Fibroblast of villous mesenchyme (primary cell): ENCODE measurements at places on chromosomes 2 and 18.

DNA sequence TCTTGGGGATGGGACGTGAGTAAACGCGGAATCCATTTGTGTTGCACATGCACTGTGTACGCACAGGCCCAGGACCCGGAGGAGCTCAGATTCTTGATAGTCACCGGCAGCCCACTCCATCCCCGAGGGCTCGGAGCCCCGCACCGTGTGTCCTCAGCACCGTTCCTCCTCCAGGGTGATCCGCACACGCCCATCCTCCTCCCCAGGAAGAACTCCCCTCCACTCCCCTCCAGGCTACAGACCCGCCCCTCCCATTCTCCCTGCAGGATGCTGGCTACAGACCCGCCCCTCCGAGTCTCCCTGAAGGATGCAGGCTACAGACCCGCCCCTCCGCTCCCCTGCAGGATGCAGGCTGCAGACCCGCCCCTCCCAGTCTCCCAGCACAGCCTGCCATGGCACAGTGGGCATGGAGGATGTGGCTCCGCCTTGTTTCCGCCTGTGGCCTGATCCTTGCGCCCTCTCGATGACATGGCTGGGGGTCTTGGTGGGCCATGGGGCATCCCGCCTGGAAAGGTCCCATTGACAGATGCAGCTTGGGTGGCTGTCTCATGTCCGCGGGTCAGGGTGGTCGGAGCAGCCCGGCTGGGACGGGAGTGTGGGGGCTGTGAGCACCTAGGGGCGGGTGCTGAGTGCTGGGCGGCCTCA lies 14.1 kb downstream of the CTDP1 start:
- DNase-seq, result no peak

DNA sequence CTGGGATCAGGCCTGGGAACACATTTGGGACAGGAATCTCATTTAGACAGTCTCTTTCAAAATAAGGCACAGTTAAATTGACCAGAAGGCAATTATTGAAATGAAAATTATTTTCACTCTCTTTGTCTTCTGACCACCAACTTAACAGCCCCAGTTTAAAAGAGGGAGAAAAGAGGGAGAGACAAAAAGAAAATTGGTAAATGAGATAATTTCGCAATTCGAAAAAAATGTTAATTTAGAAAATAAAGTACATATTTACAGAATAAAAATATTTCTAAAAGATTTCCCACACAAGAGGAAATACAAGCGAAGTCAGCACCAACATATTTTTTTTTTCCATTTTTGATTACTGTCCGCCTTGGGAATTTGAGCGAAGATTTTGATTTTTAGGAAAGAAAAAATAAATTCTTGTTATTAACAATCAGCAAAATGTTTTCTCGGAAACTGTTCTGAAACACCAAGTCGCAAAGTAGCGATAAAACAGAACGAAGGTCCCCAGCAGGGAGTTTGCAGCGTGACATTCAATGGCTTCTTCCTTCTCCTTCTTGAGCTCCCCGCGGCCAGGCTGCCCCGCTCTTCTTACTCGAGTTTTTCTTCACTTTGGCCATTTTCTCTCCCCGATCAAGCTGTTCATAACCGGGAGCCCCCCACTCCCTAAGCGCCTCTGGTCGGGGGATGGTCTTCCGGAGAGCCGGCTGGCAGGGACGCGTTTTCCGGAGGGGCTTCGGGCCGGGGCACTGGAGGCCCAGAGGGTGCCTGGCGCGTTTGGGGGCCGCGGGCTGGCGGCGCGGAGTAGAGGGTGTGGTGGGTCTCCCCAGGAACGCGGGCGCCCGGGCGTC lies 5.0 kb downstream of the SP9 start:
- DNase-seq, result no peak

GRCh38 chr2:33764551-33764950 lies 165.5 kb upstream of the FAM98A start:
- DNase-seq, result no peak

GRCh38 chr18:12891561-12891960 lies 7.5 kb upstream of the PTPN2 start:
- DNase-seq, result no peak

DNA sequence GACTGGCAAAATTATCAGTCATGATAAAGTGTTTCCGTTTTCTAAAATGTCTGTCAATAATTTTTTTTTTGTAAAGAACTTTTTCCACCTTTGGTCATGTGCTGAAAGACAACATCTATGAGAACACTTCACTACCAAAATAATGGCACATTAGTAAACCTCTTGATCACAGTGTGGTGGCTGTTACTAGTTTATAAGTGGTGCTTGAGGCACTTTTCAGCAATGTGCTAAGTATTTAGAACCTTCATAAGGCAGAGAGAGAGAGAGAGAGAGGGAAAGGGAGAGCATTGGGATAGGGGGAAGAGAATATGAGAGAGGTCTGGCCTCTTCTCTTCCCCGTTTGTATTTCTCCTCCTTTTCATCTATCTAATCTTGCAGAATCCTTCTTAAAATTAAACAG lies 1.1 kb upstream of the NYAP2 start:
- no peak for DNase-seq

DNA sequence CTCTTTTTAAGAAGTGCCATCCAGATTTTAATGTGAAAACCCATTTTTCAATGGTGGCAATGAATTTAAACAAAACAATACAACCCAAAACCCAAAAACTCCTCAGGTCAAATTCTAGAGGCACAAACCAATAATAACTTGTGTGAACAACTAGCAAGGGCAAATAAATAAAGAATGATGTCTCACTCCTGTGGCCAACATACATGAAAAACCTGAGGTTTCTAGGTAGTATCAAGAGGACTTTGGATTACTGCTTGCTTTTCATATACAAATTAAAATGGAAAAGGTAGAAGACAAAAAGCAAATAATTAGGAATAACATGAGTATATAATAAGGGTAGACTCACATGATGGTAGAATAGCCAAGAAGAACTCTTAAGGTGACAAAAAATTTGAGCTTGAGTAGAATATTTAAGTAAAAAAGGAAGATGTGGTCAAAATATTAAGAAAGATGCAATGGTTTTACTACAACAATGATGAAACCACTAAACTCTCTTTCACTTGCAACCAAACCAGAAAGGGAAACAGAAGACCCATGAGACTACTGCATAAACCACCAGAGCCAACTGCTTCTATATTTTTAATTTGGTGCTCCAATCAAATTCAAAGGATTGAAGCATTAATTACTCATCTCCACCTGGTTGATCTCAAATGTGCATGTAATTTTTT lies 53.5 kb downstream of the DARS1 start:
- no peak for DNase-seq
